Mucosa of gallbladder (tissue), 1 donor: ENCODE measurements at places on chromosomes 6 and 20.

- DNase-seq: no peak
These were observed 39.1 kb upstream of the ARHGAP18 start for GRCh38 chr6:129748901-129749748.

- DNase-seq: no peak
These were observed 73.7 kb downstream of the SMLR1 start for GRCh38 chr6:130900913-130901312.

GRCh38 chr20:13611611-13612125 is 27.1 kb downstream of the TASP1 start:
- DNase-seq: no peak

- no peak for DNase-seq
These were observed 890.3 kb downstream of the C6orf118 start for GRCh38 chr6:164419099-164419498.

DNA sequence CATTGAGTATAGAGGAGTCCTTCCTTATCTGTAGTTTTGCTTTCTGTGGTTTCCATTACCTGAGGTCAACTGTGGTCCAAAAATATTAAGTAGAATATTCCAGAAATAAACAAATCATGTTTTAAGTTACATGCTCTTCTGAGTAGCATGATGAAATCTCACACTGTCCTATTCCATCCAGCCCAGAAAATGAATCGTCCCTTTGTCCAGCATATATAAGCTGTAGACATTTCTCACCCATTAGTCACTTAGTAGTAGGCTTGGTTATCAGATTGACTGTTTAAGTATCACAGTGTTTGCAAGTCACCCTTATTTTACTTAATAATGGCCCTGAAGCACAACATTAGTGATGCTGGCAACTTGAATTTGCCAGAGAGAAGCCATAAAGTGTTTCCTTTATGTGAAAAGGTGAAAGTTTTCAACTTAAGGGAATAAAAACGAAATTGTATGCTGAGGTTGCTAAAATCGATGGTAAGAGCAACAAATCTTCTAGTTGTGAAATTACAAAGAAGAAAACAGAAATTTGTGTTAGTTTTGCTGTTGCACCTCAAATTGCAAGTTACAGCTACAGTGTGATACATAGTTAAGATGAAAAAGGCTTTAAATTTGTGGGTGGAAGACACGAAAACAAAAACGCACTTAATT is 198.6 kb upstream of the SIM1 start:
- DNase-seq: no peak

DNA sequence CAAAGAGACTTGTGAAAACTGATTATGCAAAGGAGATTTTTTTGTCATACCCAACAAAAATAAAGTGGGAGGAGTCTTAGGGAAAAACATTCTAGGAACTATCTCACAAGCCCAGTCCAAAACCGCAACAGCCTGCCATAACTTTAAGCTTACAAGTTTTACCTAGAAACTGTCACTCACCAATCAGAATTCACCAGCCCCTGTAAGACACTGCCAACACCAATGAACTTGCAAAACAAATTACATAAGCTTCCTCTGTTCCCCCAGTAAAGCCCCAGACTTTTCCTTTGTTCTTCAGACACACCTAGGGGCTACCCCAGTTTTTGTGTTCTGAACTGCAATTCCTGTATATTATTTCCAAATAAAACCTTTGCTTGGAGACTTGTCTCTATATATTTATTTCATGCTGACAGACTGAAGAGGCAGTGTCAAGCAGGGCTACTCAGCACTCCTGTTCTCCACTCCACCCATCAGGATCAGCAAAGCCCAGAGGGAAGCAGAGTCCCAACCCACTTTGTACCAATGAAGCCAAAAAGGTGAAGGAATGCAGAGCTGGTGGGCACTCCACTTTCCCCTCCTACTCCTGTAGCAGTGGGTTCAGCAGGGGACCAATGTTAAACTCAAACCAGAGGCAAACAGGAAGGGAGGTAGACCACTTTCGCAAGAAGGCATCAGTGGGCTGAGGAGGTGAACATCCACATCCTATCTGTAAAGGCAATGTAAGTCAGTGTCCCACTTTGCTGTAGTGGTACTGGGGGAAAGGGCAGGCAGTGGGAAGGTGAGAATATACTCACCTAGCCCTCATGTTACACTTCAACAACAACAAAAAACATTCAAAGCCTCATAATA is 142.5 kb upstream of the RUNX2 start:
- no peak for DNase-seq
